NCI-H1930 (cell line): ENCODE measurements at places on chromosomes 5 and 9.
A peak's percentile ranks its signal among the peaks of the same experiment; 100 is the strongest.

DNA sequence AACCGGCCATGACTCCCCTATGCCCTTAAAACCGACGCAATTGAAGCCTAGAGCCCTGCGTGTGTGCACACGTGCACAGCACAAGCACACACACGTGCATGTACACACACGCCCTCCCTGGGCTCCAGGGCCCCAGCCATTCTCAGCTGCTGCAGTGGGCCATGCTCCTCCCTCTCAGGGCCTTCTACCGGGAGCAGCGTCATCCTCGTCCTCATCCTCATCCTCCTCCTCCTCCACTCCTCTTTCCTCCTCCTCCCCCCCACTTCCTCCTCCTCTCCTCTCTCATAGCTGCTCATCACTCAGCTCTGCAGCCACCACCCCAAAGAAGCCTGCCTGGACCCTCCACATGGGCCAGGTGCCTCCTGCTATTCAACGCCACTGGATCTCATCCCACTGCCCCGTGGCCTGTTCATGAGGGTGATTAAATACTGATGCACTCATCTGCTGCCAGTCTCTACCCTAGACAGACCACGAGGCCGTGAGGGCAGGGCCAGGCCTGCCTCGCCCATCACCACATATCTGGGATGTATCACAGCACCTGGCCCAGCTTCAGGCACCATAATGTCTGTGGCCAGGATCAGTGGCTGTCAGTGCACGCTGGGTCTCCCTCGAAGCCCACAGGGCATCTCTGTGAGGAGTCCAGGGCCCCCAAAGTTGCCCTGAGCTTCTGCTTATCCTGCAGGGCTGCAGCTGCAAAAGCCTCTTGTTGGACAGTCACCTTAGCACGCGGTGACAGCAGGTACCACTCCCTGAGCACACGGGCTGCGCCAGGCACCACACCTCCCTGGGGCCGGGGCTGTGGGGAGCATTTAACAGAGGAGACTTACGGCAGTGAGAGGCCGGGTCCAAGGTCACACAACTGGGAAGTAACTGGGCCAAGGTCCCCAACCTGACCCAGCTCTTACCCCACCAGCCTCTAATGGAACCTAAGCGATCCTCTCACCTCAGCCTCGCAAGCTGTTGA, 9.8 kb downstream of the FAM78A start:
- DNase-seq, result no peak

- DNase-seq, result peak; percentile 23
Measured at GRCh38 chr9:34384368-34385165, 7.9 kb upstream of the MYORG start.

- no peak for DNase-seq
Measured at GRCh38 chr5:145872914-145873313, at the start of gene GRXCR2. Gene GRXCR2 (minus strand): TSS chr5:145873014. CDS start chr5:145872968, 46 bp downstream.

DNA sequence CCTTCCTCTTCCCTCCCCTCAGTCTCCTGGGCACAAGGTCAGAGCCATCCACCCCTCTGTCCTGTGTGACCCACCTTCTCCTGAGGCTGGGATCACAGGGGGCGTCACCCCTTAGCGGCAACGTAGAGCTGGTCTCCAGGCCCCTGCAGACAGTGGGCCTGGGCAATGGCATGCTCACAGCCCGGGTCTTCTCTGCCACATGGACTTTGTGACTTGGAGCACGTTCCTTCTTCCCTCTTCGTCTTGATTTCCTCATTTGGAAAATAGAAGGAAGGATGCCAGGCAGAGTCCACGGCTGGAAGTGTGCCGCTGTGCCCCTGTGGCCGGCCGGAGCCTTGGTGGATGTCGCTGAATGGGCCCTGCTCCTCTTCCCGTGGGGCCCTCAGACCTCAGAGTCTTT, 10.0 kb downstream of the RXRA start:
- DNase-seq, result no peak

- no peak for DNase-seq
Measured at GRCh38 chr9:126534431-126535186, 79.1 kb upstream of the LMX1B start.

GRCh38 chr5:176870110-176870591, 29.0 kb downstream of the HK3 start:
- no peak for DNase-seq

- no peak for DNase-seq
Measured at GRCh38 chr9:137688725-137689124, 69.9 kb downstream of the EHMT1 start.

DNA sequence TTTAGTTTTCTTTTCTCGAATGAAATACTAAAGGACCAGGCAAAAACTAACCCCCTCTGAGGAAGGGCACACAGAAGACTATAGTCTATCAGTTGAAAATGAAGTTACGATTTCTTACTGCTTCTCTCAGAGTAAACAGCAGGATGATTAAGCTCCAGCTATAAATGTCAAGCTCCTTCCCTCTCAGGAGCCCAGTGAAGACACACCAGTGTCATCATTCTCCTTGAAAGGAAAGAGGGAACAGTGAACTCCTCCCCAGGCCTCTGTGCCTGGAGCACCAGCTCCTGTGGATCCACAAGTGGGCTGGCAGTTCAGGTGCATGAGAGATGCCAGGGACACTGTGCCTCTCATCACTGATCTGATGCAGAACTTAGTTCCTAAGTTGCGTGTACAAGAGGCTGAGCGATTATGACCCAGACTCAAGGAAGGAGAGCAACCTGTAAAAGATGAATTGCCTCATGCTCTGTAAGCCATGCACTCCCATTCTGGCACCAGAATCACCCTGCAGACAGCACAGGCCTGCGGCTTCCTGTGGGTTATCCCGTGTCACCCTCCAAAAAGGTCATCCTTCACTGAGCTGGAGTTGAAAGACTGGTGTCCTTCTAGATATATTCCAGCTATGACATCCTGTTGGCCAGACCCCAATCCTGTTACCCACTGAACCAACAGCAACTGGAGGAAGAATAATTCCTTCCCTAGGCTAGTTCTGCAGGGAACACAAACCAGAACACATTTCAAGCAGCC, 394.0 kb downstream of the SEMA5A start:
- DNase-seq, result no peak
